WTC11 (cell line): ENCODE measurements at places on chromosomes 16 and 17.

GRCh38 chr16:54142787-54143186 lies 143.8 kb downstream of the IRX3 start:
- DNase-seq, result no peak

DNA sequence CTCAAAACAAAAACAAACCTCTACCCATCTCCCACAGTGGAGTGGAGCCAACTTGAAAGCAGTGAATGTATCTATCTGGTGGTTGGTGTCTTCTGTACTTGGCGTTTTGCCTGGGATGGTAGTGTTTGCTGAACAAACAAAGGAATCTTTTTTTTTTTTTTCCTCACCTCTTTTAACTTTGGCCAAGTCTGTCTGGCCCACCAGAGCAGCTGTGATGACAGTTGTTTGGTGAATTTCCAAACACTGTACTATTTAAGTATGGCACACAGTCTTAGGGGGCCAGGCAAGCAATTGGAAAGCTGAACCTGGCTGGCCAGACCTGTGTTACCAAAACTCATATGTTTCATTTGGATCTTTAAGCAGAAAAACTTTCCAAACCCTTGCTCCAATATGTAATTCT lies 101.8 kb upstream of the CDH13 start:
- DNase-seq, result no peak

- peak; percentile 66 for DNase-seq
Measured at GRCh38 chr16:68972013-68972412, 128.7 kb downstream of the TANGO6 start.

GRCh38 chr16:88570691-88571092 lies 489 bp downstream of the ZC3H18 start:
- DNase-seq, result no peak

DNA sequence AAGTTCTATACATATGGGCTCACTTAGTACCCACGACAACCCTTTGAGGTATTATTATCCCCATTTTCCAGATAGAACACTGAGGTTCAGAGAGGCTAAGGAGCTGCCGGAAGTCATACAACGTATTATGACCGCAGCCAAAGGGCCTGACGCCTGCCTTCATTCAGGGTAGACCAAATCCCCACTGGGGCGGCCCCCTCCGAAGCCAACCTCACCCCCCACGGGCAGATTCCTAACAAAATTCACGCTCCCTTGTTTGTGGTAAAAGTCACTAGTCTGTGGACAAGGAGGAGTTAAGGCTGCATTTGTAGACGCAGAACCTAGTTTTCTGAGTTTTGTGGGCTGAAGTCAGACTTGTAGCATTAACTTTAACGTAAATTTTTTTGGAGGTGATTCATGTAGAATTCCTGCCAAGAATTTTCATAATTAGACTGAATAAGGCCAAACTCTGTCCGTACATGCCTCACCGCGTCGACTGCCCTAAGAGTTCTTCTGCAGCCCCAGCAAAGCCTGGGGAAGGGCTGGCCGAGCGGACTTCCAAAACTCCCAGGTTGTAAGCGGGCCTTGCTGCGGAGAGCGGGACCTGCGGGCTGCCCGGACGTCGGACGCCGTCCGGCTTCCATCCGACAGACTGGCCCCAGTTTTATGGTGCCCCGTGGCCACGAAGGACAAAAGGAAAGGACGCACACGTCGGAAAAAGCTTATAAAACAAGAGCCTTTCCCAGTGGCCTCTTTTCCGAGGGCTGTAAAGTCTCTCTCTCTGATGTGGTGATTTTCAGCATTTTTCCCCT lies 75.7 kb downstream of the NXN start:
- no peak for DNase-seq
